HAP-1 (cell line): ENCODE measurements at places on chromosomes 13 and 19.

- DNase-seq = no peak
These were observed 3.1 kb upstream of the OLFM2 start for GRCh38 chr19:9939301-9939913.

- peak; percentile 61 for DNase-seq
These were observed 255.9 kb upstream of the SOX21 start for GRCh38 chr13:94968040-94968756.

GRCh38 chr13:80038371-80038770 lies 302.6 kb downstream of the SPRY2 start:
- no peak for DNase-seq

DNA sequence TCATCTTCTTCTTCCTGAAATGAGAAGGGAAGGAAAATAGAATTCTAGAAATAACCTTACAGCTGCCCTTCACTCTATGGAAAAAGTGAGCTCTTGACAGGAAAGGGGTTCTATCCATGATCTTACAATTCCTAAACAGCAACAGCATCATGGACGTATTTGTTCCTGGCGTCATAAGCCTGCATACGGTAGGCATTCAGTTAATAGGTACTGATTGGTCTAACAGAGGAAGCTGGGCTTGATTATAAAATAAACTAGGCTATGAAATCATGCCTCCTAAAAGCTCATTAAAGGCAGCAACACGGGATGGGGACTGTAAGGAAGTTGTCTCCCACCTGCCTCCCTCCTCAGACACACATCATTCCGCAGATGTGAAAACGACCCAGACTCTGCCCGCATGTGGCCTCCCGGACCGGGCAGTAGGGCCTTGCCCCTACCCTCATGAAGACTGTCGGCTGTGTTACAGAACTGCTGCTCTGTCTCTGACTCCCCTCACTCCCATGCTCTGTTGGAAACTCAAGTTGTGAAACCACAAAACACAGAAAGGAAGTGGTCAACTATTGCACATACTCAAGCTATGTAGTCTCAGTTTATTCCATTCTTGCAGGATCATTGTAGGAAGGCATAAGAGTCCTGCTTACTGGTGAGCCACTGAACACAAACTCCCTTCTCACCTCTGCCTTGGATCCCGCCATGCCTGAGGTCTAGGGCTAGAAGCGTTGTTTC lies 129.8 kb downstream of the DLEU7 start:
- no peak for DNase-seq

- no peak for DNase-seq
These were observed 11.7 kb downstream of the PRR36 start for GRCh38 chr19:7862413-7862951.

DNA sequence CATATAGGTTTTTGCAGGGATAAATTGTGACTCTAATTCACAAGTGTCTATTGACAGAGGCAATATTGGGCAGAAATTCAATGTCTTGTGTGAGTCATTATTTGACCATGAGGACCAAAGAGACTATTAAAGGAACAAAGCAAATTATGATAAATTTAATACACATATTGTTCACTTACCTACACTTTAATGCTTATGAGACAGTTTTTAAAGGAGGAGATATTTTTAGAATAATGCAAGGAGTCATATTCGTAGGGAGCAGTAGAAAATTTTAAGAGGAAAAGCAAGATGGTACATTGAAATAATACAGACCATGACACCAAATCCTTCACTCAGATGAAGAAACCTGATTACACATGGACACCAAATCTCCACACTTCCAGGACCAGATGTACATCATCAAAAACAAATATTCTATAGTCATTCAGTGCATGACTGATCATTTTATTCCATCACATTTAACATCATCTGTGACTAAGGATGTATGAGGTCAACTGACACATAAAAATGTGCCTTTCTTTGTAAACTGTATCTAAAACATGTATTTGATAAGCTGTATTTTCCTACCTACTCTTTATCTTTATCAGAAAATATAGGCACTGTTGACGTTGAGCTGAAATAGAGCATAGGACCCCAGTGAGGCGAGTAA lies 4.2 kb upstream of the OR7A17 start:
- DNase-seq = no peak

GRCh38 chr19:6724631-6725492 lies 4.4 kb upstream of the C3 start:
- no peak for DNase-seq

GRCh38 chr13:23411706-23412105 lies 21.8 kb downstream of the SACS start:
- DNase-seq = no peak

- DNase-seq = no peak
These were observed 137.5 kb downstream of the KCNRG start for GRCh38 chr13:50152655-50153309.

- no peak for DNase-seq
These were observed 452 bp downstream of the PIAS4 start for GRCh38 chr19:4007836-4008539.

GRCh38 chr13:32969516-32969941 lies 46.7 kb upstream of the KL start:
- no peak for DNase-seq

- DNase-seq = no peak
These were observed 546.1 kb downstream of the SUCLA2 start for GRCh38 chr13:47454986-47455385.
